ENCODE measurements at places on chromosomes 6 and 20. TPM values are rescaled to one million over a fixed set of nuclear protein-coding genes. Genes with fewer than 3 reads are reported as not detected.

ADGRF5 gene
- total RNA-seq: 80.0 TPM

IL20RA gene
- 0.19 TPM for total RNA-seq

SHLD1 gene
- total RNA-seq: 2.3 TPM

ZSCAN12 gene
- 5.3 TPM for total RNA-seq

SIGLEC1 gene
- total RNA-seq: not detected

PPIL6 gene
- total RNA-seq: 0.57 TPM

ZC2HC1B gene
- total RNA-seq: not detected

ZBTB12 gene
- 1.5 TPM for total RNA-seq

SEMG1 gene
- total RNA-seq: not detected

DEFB124 gene
- total RNA-seq: not detected

DLK2 gene
- total RNA-seq: not detected

TP53TG5 gene
- not detected for total RNA-seq

ARMC2 gene
- 0.96 TPM for total RNA-seq

NRSN1 gene
- total RNA-seq: not detected

PRR18 gene
- not detected for total RNA-seq

HFE gene
- total RNA-seq: 3.3 TPM

PACRG gene
- not detected for total RNA-seq
